ENCODE measurements at places on chromosomes 4 and X. TPM values are rescaled to one million over a fixed set of nuclear protein-coding genes. Genes with fewer than 3 reads are reported as not detected.
A peak's percentile ranks its signal among the peaks of the same experiment; 100 is the strongest.

Gene HS6ST2
- not detected for total RNA-seq

DNA sequence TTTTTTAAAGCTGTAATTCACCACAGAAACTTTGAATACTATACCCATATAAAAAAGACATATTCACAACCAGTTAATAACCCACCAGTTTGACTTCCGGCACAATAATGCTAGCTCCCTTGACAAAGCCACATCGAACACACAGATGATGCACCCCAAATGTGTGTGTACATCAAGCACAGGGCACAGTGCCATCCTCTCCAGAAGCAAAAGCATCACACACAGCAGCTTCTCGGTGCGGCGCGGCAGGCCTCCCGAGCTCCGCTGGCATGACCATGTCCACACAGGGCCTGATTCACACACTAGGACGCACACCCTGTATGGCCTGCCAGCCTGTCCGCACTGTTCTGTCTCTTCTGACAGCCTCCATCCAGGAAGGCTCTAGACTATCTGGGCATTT lies 88.0 kb downstream of the LEF1 start:
- H3K4me1 ChIP-seq, result no peaks in the 10 kb centered on the region
- H3K4me3 ChIP-seq, result no peak overlapping the region
- no peak overlapping the region for H3K27ac ChIP-seq
- DNase-seq, result no peak

DNA sequence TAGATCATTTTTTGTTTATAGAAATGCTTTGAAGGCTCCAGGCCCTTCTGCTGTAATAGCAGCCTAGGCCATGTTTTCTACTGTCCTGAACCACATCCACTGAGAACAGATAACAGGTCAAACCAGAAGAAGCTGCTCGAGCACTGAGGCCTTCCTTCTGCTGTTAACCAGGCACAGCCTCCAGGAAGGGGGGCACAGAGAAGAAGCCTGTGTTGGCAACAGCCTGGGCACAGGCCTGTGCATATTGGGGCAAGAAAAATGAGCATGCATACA lies 37.4 kb upstream of the PDK3 start:
- H3K27ac ChIP-seq, result no peak overlapping the region
- H3K27me3 ChIP-seq, result no peaks in the 10 kb centered on the region
- DNase-seq, result no peak
- no peak overlapping the region for H3K4me3 ChIP-seq
- 0 out of 2 replicates have a peak, but pooled peaks cover 7% of the 10 kb centered on the region for H3K4me1 ChIP-seq

Gene MAGEA10
- not detected for total RNA-seq

Gene IL21
- not detected for total RNA-seq

Gene UGT8
- total RNA-seq, result not detected

Gene SH3D19
- total RNA-seq, result 48.2 TPM

DNA sequence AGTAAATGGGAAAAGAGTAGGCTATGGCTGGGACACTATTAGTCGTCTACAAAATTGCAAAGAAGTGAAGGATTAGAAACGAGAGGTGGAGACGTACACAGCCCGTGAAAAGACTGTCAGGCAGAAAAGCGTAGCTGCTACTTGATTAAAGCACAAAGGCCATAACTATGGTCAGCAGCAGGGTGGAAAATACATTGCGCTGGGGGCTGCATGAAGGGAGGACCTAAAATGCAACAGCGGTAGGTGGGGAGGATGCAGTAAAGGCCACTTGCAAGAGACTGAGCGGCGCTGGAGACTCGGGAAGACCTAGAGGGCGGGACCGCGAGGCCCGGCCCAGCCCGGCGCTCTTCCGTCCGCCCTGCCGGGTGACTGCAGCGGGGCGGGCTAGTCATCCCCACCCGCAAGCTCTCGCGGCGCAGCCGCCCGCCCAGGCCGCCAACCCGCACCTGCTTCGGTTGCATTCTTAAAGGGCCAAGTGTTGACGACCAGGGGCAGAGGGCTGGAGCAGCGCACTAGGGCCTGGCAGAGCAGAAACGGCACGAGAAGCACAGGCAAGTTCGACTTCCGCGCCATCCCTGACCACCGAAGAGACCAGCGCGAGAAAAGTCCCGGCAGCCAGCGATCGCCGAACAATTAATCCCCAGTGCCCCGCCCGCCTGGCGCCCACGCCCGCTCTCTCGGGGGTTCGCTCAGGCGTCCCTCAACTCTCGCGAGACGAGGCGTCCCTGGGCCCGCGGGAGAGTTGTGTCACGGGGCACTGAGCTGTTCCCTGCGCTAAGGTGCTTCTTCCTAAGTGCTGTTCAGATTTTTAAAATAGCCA lies at the start of gene AGA:
AGA (minus strand) TSS at position 635 of the 820 bp plus-strand sequence; CDS start at position 573, 62 bp downstream.
- peak within 1 kb of the TSS; percentile 80 for H3K27ac ChIP-seq
- H3K27me3 ChIP-seq, result no peaks in the 10 kb centered on the region
- H3K4me3 ChIP-seq, result peak within 1 kb of the TSS; percentile 84
- peak; percentile 99 for DNase-seq

DNA sequence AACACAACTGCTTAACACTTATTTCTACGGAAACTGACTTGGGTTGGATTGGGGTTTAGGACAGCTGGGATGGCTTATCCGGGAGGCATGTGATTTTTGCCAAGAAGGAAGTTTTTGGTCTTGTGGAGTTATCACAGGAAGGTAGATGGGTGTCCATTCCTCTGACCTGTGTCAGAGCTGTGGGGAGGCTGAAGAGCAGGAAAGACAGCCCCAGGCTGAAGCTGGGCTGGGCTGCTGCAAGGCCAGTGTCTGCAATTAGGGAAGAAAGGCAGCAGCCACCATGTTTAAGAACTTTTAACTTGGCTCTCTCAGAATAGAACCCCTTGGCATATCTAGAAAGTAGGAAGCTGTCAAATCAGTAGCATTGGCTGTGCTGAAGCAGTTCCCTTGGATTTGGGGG lies 42.3 kb downstream of the CCNG2 start:
- no peak for DNase-seq
- H3K4me1 ChIP-seq, result peaks cover 16% of the 10 kb centered on the region
- 0 out of 2 replicates have a peak, but pooled peaks cover 6% of the 10 kb centered on the region for H3K27me3 ChIP-seq
- no peak overlapping the region for H3K27ac ChIP-seq
- no peak overlapping the region for H3K4me3 ChIP-seq
